Activated CD8-positive, alpha-beta T cell treated with anti-CD3 and anti-CD28 coated beads, Interleukin-2, amount 10 ng/mL, durations not matched to agents 7 days and 5 days (primary cell): ENCODE measurements at places on chromosomes 16 and 17.

- DNase-seq, result peak; percentile 88
- no peak overlapping the region for H3K27ac ChIP-seq
- no peak overlapping the region for H3K4me3 ChIP-seq
- H3K4me1 ChIP-seq, result peaks cover 12% of the 10 kb centered on the region
- peaks cover 3% of the 10 kb centered on the region for H3K36me3 ChIP-seq
- peaks cover 24% of the 10 kb centered on the region for H3K27me3 ChIP-seq
These were observed 664 bp downstream of the HBQ1 start for GRCh38 chr16:180681-181564.

DNA sequence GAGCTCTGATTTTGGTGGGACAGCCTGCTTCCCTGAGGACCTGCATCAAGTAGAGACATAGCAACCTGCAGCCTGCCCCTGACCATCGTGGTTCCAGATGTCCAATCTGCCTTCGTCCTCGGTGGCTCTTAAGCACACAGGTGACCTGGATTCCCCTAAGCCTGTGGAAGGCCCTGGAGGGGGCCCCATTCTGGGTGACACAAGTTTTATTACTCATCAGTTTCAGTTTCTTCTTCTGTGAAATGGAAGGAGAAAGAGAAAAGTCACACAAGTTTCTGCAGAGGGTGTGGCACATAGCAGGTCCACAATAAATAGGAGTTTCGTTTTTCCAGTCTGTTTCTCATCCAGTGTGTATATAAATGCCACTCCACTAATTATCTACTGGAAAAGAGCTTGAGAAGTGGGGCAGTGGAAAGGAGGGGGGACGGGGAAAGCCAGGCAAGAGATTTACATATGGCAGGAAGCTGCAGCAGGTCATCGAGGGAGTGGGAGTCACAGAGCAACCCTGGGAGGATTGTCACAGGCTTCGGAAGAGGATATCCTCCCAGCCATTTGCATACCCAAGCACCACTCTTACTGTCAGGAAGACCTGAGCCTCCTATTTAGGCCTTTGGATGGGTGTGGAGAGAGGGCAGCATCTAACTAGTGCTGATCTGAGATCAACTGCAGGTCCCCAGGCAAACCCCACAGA, 10.0 kb upstream of the NOS2 start:
- H3K4me1 ChIP-seq, result peaks cover 55% of the 10 kb centered on the region
- peak overlapping the region; percentile 84 for H3K27ac ChIP-seq
- peaks cover 11% of the 10 kb centered on the region for H3K36me3 ChIP-seq
- no peaks in the 10 kb centered on the region for H3K27me3 ChIP-seq

- no peaks in the 10 kb centered on the region for H3K27me3 ChIP-seq
- no peak for DNase-seq
- H3K27ac ChIP-seq, result no peak overlapping the region
- H3K4me3 ChIP-seq, result no peak overlapping the region
- H3K36me3 ChIP-seq, result peaks cover 47% of the 10 kb centered on the region
- H3K4me1 ChIP-seq, result peaks cover 49% of the 10 kb centered on the region
These were observed 99.9 kb downstream of the RPTOR start for GRCh38 chr17:80644536-80644935.

GRCh38 chr17:32104158-32104557, 38.1 kb upstream of the RHOT1 start:
- peak; percentile 26 for DNase-seq
- no peaks in the 10 kb centered on the region for H3K36me3 ChIP-seq
- H3K27me3 ChIP-seq, result no peaks in the 10 kb centered on the region
- peak overlapping the region; percentile 31 for H3K4me3 ChIP-seq

DNA sequence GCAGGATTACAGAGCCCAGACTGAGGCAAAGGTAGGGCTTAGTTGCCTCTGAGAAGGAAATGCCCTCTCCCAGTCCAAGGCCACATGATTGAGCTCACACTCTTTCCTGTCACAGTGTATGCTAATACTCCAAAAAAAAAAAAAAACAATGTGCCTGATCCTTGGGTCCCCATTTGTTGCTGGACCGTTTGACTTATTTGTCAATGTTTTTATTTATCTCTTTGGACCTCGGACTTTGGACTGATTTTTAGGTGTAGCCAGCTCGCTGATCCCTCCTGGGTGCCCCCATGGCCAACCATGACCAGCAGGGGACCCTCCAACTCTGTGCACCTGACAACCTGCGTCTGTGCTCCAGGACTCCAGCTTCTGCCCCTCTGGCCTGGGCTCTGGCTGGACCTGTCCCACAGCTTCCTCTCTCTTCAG, 622 bp upstream of the CCL16 start:
- H3K4me3 ChIP-seq, result no peak overlapping the region
- no peak overlapping the region for H3K27ac ChIP-seq
- H3K36me3 ChIP-seq, result no peaks in the 10 kb centered on the region
- peaks cover 7% of the 10 kb centered on the region for H3K27me3 ChIP-seq
- DNase-seq, result no peak

GRCh38 chr16:65098916-65099315, 22.9 kb downstream of the CDH11 start:
- no peak overlapping the region for H3K4me3 ChIP-seq
- no peaks in the 10 kb centered on the region for H3K27me3 ChIP-seq
- DNase-seq, result no peak
- no peaks in the 10 kb centered on the region for H3K36me3 ChIP-seq

DNA sequence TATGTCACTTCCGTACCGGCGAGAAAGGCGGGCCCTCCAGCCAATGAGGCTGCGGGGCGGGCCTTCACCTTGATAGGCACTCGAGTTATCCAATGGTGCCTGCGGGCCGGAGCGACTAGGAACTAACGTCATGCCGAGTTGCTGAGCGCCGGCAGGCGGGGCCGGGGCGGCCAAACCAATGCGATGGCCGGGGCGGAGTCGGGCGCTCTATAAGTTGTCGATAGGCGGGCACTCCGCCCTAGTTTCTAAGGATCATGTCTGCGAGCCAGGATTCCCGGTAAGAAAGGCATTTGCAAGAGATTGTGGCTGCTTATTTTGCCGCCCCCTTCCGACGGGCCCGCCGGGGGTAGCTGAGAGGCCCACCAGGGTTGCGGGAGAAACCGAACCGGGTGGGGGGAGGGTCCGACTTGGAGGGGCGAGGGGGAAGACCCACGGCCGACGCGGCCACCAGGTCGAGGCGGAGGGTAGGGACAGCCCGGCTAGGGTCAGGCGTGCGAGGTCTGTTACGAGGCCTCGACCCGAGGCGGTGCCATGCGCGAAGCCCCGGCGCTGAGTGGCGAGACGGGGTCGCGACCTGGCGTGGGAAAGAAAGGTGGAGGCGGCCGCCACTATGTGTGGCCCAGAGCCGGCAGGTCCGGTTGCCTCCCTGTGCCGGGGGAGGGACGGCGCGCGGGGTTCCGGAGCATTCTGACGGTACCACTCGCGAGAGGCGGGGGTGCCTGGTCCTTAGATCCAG, 6.7 kb upstream of the CD68 start:
- H3K36me3 ChIP-seq, result peaks cover 74% of the 10 kb centered on the region
- H3K4me1 ChIP-seq, result peaks cover 62% of the 10 kb centered on the region
- no peaks in the 10 kb centered on the region for H3K27me3 ChIP-seq
- peak overlapping the region; percentile 100 for H3K27ac ChIP-seq
- no peak for DNase-seq

- H3K4me1 ChIP-seq, result no peaks in the 10 kb centered on the region
- peaks cover 21% of the 10 kb centered on the region for H3K27me3 ChIP-seq
- H3K4me3 ChIP-seq, result no peak overlapping the region
- no peak overlapping the region for H3K27ac ChIP-seq
- H3K36me3 ChIP-seq, result no peaks in the 10 kb centered on the region
These were observed 42.3 kb downstream of the MAPT start for GRCh38 chr17:45936610-45937009.

DNA sequence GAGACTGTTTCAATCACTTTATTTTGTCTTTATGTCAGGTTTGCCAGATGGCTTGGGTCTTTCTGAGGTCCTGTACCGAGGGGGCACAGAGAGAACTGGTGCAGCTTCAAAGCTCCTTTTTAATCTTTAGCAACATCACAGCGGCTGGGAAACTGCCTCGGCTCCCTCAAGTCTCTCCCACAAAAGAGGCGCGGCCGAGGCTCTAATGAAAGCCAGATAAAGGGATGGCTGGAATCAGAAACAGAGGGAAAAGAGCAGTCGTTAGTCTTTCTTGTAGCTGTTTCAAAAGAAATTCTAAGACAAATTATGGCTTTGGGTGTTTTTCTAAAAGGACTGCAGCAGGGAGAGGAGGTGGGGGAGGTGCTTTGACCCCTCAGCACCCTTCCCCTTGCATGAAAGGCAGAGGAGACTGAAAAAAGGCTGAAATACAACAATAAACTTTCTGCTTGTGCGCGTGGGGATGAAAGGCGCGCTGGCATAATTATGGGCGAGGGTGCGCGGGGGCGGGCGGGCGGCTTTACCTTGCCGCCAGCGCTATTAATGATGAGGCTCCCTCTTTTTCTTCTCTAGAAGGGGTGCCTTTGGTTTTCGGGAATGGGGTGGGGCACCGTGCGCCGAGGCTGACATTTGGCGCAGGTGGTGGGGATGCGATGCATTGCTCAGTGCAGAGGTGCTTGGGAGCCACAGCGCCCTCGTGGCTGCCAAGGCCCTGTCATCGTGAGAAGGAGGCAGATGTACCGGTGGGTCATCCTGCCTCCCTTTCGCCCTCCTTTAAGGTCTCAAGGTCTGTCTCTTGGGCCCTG, 22.3 kb upstream of the BRD7 start:
- no peaks in the 10 kb centered on the region for H3K36me3 ChIP-seq
- no peak overlapping the region for H3K4me3 ChIP-seq
- H3K27ac ChIP-seq, result no peak overlapping the region
- DNase-seq, result no peak

DNA sequence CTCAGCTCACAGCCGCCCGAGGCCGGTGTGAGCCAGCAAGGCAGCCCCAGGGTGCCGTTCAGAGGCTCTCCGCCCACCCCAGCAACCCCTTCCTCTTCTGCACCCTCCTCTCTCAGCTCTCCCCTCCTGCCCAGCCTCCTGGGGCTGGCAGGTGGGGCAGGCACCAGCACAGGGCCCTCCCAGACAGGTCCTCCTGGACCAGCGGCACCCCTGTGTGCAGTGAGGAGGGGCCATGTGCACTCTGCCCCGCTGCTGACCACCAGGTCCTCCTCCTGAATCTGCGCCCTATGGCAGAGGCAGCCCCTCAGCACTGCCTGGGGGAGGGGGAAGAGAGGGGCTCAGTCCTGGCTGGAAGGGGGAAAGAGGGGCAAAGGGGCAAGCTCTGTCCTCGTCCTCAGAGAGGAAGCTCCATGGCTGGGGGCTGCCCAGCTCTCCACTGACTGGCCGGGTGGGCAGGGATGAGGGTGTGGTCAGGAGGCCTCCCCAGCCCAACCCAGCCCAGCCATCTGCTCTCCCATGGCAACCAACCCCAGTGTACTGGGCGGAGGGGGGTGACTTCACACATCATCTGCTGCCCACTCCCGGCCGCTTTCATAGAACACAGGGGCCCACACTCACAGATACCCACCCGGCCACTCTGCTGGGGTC, 5.4 kb upstream of the BCAR1 start:
- no peak overlapping the region for H3K27ac ChIP-seq
- H3K4me3 ChIP-seq, result no peak overlapping the region
- H3K4me1 ChIP-seq, result peaks cover 4% of the 10 kb centered on the region

- H3K27me3 ChIP-seq, result no peaks in the 10 kb centered on the region
- peak overlapping the region; percentile 50 for H3K27ac ChIP-seq
- no peak for DNase-seq
- H3K36me3 ChIP-seq, result peaks cover 20% of the 10 kb centered on the region
- H3K4me1 ChIP-seq, result peaks cover 47% of the 10 kb centered on the region
- no peak overlapping the region for H3K4me3 ChIP-seq
These were observed 79.8 kb downstream of the ZNF778 start for GRCh38 chr16:89297156-89297874.

DNA sequence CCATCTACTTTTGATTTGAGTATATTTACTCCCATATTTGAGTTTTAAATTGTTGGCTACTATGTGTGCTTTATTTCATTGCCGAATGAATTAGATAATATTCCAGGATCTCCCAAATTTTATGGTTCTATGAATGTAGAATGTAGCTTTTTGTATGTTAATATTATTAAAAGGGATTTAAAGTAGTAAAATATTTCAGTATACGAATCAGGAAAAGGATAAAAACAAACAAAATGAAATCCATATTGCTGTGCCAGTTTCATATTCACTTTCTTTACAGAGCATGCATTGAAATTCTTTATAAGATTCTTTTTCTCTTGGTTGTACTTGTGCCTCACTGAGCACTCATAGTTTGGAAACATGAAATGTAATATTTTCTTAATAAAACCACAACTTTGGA, 155.1 kb downstream of the CHD9 start:
- H3K27ac ChIP-seq, result no peak overlapping the region
- H3K36me3 ChIP-seq, result peaks cover 6% of the 10 kb centered on the region
- H3K4me3 ChIP-seq, result no peak overlapping the region
- H3K4me1 ChIP-seq, result peaks cover 12% of the 10 kb centered on the region

GRCh38 chr16:80899809-80900592, 95.6 kb upstream of the CDYL2 start:
- no peaks in the 10 kb centered on the region for H3K4me1 ChIP-seq
- no peak for DNase-seq
- no peaks in the 10 kb centered on the region for H3K36me3 ChIP-seq
- no peak overlapping the region for H3K4me3 ChIP-seq
- H3K27me3 ChIP-seq, result no peaks in the 10 kb centered on the region

- no peaks in the 10 kb centered on the region for H3K27me3 ChIP-seq
- H3K4me3 ChIP-seq, result no peak overlapping the region
- H3K27ac ChIP-seq, result no peak overlapping the region
- H3K36me3 ChIP-seq, result no peaks in the 10 kb centered on the region
- no peak for DNase-seq
- H3K4me1 ChIP-seq, result no peaks in the 10 kb centered on the region
These were observed 2.4 kb upstream of the SLC47A2 start for GRCh38 chr17:19718613-19719354.

DNA sequence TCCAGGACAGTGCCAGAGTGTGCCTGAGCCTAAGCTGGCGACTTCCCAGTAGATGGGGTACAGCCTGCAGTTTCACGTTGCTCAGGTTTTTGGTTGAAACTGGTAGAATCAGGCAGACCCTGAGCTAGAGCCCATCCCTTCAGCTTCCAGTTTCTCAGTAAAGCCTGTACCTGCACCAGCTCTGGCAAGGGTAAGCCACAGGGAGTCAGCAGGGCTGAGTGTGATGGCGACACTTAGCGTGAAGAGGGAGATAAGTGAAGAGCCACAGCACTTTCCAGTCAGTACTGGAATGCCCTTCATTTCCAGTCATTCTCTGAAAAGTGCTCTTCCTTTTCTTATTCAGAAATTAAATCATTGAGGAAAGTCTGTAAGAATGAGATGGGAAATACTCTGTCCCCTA, 22.4 kb downstream of the PLD6 start:
- no peak for DNase-seq
- peaks cover 77% of the 10 kb centered on the region for H3K4me1 ChIP-seq
- H3K4me3 ChIP-seq, result peak overlapping the region; percentile 12

GRCh38 chr16:73882033-73882432, 414.6 kb upstream of the PSMD7 start:
- peaks cover 4% of the 10 kb centered on the region for H3K27me3 ChIP-seq
- no peak for DNase-seq
- no peak overlapping the region for H3K4me3 ChIP-seq
- no peaks in the 10 kb centered on the region for H3K36me3 ChIP-seq
- H3K4me1 ChIP-seq, result no peaks in the 10 kb centered on the region
- no peak overlapping the region for H3K27ac ChIP-seq
